ENCODE measurements at places on chromosomes 1 and 21. TPM values are rescaled to one million over a fixed set of nuclear protein-coding genes. Genes with fewer than 3 reads are reported as not detected.

- no peaks in the 10 kb centered on the region for H3K4me1 ChIP-seq
- H3K36me3 ChIP-seq, result no peaks in the 10 kb centered on the region
- no peak overlapping the region for H3K27ac ChIP-seq
- DNase-seq, result no peak
- no peak overlapping the region for H3K4me3 ChIP-seq
These were observed 189.0 kb downstream of the CENPF start for GRCh38 chr1:214791961-214792360.

- no peak overlapping the region for H3K4me3 ChIP-seq
- H3K36me3 ChIP-seq, result no peaks in the 10 kb centered on the region
- no peak overlapping the region for H3K27ac ChIP-seq
- H3K4me1 ChIP-seq, result peaks cover 11% of the 10 kb centered on the region
These were observed 646.0 kb upstream of the TMPRSS15 start for GRCh38 chr21:19049567-19049966.

Gene IL12RB2
- polyA plus RNA-seq, result 1.1 TPM

- peaks cover 6% of the 10 kb centered on the region for H3K4me1 ChIP-seq
- H3K27ac ChIP-seq, result no peak overlapping the region
- no peak overlapping the region for H3K4me3 ChIP-seq
These were observed 14.8 kb downstream of the C1orf226 start for GRCh38 chr1:162396201-162396906.

GRCh38 chr1:234108921-234109320 lies 204.4 kb downstream of the SLC35F3 start:
- H3K36me3 ChIP-seq, result no peaks in the 10 kb centered on the region
- no peaks in the 10 kb centered on the region for H3K4me1 ChIP-seq
- DNase-seq, result no peak
- peaks cover 23% of the 10 kb centered on the region for H3K27me3 ChIP-seq

All from large intestine (tissue), 12 donors.